ENCODE measurements at places on chromosomes 5 and 9.

DNA sequence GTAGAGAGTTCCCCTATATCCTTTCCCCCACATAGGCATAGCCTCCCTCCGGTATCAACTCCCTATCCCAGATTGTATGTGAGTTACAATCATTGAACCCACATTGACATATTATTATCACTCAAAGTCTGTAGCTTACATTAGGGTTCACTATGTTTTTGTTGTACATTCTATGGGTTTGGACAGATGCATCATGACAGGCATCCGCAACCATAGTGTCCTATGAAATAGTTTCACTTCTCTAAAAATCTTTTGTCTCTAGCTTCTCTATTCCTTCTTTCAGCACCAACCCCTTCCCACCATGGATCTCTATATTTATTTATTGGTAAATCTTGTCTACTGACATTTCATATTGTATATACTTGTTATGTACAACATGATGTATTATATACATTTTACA, 31.6 kb downstream of the TAF11L14 start:
- no peak for DNase-seq

GRCh38 chr9:92141144-92142129, 26.2 kb upstream of the SPTLC1 start:
- no peak for DNase-seq

DNA sequence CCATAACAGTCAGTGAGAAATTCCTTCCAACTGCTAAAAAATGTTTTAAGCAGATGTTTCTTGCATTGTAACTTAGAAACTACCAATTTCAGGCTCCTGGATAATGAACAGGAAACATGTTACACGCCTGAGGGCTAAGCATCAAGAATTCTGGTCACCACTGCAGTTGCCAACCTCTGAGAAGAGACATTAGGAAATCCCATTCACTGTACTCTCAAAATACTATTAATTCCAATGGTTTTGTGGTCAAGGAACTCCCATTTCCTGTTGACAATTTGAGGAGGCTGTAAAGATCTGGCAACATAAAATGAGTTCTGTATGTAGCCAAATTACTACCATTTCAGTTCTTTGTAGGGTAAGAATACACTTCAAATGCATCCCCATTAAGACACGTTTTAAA, 456.0 kb upstream of the MEF2C start:
- DNase-seq, result no peak

- no peak for DNase-seq
Observed at GRCh38 chr5:52771343-52772039, 16.2 kb upstream of the ITGA1 start.

DNA sequence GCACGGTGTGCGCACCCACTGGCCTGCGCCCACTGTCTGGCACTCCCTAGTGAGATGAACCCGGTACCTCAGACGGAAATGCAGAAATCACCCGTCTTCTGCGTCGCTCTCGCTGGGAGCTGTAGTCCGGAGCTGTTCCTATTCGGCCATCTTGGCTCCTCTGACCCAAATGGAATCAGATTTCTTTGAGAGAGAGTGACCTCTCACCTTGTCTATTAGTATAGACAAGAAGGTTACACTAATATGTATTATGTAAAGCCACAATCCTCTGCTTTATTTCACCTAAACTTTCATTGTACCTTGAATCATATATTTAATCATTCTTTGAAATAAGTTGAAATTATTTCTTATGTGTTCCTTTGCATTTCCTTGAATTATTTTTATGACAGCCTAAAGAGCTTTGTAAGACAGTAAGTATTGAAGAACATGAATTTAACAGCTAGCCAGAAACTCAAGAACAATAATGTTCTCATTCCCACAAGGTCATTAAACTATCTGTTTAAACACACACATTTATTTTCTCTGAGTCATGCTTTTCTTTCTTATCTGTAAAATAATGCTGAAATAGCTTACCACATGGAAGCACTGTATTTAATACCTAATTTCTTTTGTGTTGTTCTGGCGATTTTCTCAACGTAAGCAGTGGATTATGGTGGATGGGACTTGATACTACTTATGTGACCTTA, 91.8 kb upstream of the DMRTA1 start:
- no peak for DNase-seq

DNA sequence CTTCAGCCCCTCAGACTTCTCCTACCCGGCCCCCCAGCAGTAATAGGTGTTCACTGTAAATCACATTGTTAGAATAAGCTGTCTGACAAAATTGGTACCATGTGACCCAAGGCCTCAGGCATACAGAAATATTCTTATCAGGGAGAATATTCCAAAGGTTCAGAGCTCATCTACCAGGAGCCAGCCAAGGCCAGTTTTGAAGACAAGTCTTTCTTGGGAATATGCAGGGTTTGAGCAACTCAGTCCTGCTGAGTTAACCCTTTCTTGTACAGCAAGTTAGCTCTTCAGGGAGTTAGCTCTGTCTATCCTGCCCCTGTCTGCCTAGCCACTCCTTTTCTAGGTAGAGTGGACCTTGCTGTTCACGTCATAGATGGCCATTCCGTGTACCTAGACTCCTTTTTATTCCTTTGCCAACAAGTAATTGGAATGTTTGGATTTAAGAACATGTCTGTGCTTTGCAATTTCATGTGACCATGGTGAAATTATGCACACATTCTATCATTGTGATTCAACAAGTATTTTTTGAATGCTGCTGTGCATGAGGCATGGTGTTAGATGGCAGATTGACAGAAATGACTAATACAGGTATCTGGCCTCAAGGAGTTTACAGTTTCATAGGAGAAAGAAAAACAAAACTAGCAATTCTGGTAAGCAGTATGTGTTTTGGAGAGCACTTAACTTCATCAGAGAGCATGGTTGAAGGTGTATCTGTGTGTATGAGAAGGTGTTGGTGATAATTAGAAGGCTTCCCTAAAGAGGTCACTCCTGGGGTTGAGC, 22.6 kb downstream of the TGFBR1 start:
- DNase-seq, result no peak

GRCh38 chr9:69601698-69602097, 70.5 kb downstream of the APBA1 start:
- DNase-seq, result no peak
